ENCODE measurements at places on chromosomes 5 and 9.

DNA sequence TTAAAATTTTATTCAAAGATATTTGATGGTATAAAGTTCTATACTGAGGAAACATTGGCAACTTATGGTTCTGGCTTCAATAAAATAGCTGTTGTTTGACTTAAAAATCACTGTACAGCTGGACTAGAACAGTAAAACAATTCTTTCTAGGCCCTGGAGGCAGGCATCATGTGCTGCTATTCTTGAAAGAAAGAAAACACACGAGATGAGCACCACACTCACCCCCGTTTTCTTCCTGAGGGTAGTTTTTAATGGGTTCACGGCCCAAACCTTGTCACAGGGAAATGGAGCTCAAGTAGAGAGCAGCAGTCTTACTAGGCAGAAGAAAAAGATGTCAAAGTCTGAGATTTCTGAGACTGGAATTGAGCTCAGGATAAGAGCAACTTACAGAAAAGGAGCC is 68.0 kb downstream of the FSTL4 start:
- DNase-seq = no peak

- DNase-seq = no peak
These were observed 1.9 kb downstream of the HOMER1 start for GRCh38 chr5:79512049-79512448.

- DNase-seq = no peak
These were observed 23.3 kb downstream of the TNFSF8 start for GRCh38 chr9:114906922-114907571.

DNA sequence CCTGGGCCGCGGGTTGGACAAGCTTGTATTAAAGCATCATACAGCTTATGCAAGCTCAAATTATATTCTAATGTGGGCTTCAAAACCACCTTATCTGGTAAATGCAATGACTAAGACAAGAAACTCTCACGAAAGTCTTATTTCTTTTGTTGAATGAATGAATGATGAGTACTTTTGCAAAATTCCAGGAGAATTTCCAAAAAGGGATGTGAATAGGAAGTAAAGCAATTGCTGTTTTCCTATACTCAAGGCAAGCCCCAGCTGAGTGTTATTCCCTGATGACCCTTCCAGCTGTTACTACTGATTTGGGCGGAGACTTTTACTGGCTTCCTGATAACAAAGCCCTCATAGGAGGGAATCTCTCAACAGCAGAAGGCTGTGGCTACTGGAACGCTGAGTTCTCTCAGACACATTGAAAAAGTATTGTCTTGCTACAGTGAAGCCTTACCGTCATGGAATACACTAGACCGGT is 162.8 kb downstream of the SREK1 start:
- peak; percentile 5 for DNase-seq

DNA sequence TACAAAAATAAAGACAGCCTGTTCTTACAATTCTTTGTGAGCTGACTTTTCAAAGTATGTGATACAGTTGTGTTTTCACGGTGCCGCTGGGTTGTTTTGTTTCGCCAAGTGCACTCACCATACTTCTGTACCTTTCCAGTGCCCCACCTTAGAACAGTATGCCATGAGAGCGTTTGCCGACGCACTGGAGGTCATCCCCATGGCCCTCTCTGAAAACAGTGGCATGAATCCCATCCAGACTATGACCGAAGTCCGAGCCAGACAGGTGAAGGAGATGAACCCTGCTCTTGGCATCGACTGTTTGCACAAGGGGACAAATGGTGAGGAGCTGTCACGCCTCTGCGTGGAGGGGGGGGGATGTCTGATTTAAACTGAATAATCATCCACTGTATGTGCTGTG is 12.9 kb downstream of the CCT5 start:
- DNase-seq = no peak

GRCh38 chr9:16964228-16964627 is 93.8 kb upstream of the BNC2 start:
- DNase-seq = no peak
